Stimulated activated CD4-positive, alpha-beta T cell treated with anti-CD3 and anti-CD28 coated beads, Interleukin-1b, Interleukin-23, amount 100 ng/mL, for 1 hour (primary cell): ENCODE measurements at places on chromosomes 12 and 14.

GRCh38 chr14:72401101-72401625 is 468.9 kb downstream of the RGS6 start:
- DNase-seq, result no peak

DNA sequence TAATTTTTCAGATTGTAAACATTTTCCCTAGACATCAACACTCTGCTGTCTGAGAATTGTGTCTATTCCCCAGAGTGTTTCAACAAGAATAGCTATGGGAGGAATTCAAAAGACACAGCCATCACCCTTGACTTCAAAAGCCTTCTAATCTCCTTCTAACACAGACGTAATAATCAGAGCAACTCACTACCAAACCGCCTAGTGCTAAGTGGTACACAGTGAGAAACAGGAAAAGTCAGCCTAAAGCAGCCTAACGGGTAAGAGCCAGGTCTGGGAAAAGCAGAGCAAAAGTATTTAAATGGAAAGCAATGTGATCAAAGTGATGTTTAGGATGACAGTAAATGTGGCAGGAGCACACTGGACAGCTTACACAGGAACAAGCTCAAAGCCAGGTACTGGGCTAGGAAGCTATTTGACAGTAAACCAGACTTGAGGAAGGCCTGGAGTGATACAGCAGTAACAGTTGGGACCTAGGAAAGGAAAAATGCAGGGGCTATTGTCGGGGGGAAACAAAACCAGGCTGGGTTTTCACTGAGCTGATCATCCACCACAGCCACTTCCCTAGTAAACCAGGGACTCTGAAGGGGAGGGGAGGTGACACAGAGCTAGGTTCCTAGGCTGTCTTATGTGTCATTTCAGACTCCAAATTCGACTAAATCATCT is 29.4 kb downstream of the CORO1C start:
- no peak for DNase-seq

- no peak for DNase-seq
These were observed 151.3 kb downstream of the TTC7B start for GRCh38 chr14:90664911-90665310.

- DNase-seq, result no peak
These were observed 19.8 kb downstream of the TMEM253 start for GRCh38 chr14:21120686-21121085.

DNA sequence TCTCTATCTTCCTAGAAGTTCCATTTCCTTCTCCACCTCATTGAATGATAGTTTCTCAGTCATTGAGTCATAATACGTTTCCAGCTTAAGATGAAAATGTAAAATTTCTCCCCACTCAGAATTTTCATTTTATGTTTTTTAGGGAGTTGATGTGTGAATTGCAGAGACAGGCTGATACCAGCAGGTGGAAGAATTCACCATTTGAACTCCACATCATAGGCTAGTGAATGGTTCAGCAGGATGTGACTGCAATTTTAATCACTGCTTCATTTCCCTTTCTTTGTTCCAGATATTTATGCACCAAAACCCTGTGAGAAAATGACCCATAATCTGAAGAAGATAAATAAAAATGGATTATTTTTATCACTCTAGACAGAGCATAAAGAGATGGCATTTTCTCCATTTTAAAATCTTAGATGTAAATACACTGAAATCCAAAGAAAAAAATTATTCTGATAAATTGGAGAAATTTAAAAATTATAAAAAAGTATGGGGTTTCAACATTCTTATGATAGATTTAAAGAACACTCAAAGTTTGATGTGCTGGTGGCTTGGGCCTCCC is 10.6 kb upstream of the PYGL start:
- no peak for DNase-seq

DNA sequence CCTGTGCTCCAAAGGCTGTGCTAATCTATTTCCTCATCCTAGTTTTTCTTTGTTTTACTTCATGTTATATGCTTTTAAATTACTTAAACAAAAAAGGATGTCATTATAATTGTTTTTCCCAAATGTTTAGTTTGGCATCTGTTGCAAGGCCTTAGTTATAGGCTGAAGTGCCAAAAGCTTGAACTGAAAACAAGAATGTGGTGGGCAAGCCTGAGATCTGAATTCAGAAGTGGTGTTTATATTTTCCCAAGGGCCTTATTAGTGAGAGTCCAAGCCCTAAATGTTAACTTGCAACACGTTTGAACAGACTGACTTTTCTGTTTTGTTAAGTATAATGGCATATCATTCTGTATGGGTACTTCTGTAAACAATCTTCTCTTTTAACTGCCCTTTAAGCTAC is 326.8 kb downstream of the CCDC91 start:
- no peak for DNase-seq

DNA sequence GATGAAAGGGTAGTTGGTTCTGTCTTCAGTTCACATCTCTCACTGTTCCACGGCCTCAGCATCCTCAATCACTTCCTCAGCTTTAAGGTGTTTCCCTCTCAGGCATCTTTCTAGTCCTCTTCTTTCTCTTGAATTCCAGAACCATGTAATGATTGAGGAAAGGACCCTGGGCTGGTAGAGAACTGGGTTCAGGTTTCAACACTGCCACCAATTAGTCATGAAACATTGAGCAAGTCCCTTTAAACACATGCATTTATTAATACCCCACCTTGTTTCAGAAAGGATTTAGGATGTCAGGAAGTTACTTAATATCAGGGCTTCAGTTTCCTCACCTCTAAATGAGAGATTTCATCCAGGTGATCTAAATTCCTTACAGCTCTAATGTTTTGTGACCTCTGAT is 7.2 kb downstream of the DMAC2L start:
- no peak for DNase-seq

GRCh38 chr12:25051171-25051570 is 102.3 kb upstream of the BCAT1 start:
- DNase-seq, result no peak

- no peak for DNase-seq
These were observed 21.3 kb downstream of the ACTN1 start for GRCh38 chr14:68957775-68958174.

- DNase-seq, result no peak
These were observed 319.0 kb upstream of the RTL1 start for GRCh38 chr14:101222362-101223070.

DNA sequence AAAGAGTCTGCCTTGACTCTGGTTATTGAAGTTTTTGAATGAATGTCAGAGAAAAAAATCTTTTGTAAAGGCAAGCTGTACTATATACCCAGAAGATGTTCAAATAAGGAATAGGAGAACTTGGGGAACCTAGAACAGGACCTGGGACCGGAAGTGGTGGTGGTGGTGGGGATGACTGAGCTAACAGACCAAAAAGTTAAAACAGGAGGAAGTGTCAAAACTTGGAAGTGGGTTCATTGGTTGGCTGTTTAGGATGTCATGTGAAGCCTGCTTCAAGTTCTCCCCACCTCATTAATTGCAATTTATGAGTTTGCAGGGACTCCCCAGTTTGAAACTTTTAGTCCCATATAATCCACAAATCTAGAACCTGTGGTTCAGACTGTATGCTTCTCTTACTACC is 26.2 kb downstream of the PLXNC1 start:
- no peak for DNase-seq

GRCh38 chr14:21894003-21894897 is 220.6 kb upstream of the OR4E1 start:
- peak; percentile 3 for DNase-seq

DNA sequence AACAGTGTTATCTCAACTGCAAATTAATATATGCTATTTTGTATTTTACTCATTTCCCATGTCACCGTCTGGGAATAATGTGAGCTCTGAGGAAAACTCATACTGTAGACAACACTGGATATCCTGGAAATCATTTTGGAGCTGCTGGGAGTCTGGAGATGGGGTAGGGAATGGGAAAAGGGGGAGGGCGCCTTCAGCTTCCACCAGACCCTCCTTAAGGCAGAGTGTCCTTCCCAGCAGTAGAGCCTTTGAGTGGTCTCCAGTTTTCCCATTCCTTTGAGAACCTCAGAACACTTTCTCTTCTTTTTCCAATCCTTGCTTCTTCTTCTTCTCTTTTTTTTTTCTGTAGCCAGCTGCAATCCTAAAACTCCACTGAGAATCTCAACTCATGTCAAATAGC is 5.4 kb upstream of the LRIG3 start:
- no peak for DNase-seq

DNA sequence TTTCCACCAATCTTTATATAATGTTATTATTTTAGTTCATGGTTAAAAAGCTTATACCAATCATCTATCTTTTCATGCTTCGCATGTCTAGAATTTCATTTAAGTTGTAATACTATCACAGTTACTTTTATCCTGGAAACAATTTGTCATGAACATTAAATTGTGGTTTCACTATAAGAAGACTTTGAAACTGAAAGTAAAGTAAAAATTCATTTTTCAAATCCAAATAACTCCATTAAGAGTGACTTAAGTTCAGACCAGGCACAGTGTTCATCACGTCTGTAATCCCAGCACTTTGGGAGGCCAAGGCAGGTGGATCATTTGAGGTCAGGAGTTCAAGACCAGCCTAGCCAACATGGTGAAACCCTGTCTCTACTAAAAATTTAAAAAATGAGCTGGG is 12.4 kb downstream of the ESR2 start:
- no peak for DNase-seq

GRCh38 chr12:2417481-2418160 is 364.8 kb downstream of the CACNA1C start:
- no peak for DNase-seq
